ENCODE measurements at places on chromosomes 1 and 21.

GRCh38 chr1:31781138-31781755 is 17.1 kb upstream of the ADGRB2 start:
- no peak for DNase-seq

- DNase-seq: no peak
Measured at GRCh38 chr1:244837597-244838258, 2.3 kb downstream of the COX20 start.

GRCh38 chr1:169610108-169610507 is 19.8 kb downstream of the SELP start:
- DNase-seq: no peak

GRCh38 chr1:162357681-162358266 is 18.9 kb downstream of the SPATA46 start:
- no peak for DNase-seq

DNA sequence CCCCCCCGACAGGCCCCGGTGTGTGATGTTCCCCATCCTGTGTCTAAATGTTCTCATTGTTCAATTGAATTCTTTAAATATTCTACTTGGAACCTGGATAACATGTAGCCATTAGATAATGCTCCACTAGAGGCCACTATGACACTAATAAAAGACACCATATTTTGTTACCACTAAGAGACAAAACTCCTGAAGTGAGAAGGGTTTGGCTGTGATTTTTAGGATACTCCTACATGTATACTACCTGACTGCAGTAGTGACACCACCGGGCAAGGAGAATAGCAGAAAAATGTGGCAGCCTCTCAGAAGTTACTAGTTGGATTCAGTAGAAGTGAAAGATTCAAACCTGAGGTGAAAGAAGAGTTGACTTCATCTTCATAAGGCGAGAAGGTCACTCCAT is 36.0 kb downstream of the F5 start:
- DNase-seq: no peak

DNA sequence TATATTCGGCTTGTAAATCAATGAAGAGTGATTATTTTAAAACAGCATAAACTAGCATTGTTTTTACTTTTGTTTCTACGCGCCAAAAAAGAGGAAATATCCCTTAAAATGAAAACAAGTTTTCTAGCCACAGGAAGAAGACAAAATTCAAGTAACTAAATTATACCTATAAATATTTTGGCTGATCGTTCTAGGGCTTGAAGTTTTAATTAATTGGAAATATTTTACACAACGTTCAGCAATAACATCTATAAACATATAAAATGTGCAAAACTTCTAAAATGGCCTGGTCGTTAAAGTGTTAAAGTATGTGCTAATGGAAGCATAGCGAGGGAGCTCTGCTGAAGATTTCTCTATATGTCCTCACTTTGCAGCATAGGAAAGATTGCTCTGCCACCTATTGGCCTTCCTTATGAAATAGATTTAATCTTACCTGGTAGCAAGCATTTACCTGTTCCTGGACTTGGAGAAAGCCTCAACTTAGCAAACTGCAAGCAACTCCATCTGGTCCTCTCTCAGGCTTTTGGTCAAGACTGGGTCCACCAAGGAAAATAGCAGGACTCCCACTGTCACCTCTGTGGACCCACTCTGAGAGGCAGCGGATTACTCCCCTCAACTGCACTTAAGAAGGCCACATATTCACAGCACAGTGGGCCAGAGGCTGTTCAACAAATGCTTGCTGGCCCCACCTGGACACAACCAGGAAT is 351.3 kb upstream of the RUNX1 start:
- peak; percentile 15 for DNase-seq

DNA sequence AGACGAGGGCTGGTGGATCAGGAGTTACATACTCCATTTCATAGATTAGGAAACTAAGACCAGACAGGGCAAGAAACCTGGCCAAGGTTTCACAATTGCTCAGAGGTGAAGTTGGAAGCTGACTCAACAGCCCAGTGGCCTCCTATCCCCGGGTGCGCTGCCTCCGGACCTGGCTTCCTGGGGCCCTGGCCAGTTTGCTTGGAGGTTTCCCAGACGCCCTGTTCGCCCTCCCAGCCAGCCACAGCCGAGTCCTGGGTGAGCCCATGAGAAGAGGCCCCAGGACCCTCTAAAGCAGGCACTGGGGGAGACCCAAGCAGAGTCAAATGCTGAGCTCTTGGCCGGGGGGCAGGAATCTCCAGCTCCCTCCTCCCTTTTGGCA is 180.1 kb downstream of the ZBTB18 start:
- no peak for DNase-seq

GRCh38 chr1:14613926-14614325 is 15.4 kb downstream of the KAZN start:
- DNase-seq: no peak
